Spinal cord (tissue), 10 donors: ENCODE measurements at places on chromosomes 12 and 14.

DNA sequence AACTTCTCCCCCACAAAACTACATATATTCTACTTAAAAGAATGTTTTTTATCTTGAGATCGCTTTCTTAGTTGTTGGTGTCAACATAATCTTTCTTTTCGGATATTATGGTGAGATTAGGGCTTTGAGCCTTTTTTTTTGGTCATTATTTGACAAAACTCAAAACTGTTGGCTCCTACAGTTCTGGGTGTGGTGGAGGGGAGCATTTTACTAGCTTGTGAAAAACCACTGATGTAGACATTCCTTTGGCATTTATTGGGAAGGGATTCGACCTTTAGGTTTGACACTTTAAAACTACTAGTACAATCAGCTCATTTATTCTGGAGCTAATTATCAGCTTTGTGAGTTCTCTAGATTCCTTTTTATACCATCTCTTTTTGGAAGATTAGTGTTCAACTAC lies 24.4 kb downstream of the MSRB3 start:
- no peaks in the 10 kb centered on the region for H3K4me1 ChIP-seq
- no peak overlapping the region for H3K27ac ChIP-seq
- H3K4me3 ChIP-seq: no peak overlapping the region
- H3K27me3 ChIP-seq: no peaks in the 10 kb centered on the region
- DNase-seq: no peak
- H3K36me3 ChIP-seq: no peaks in the 10 kb centered on the region

DNA sequence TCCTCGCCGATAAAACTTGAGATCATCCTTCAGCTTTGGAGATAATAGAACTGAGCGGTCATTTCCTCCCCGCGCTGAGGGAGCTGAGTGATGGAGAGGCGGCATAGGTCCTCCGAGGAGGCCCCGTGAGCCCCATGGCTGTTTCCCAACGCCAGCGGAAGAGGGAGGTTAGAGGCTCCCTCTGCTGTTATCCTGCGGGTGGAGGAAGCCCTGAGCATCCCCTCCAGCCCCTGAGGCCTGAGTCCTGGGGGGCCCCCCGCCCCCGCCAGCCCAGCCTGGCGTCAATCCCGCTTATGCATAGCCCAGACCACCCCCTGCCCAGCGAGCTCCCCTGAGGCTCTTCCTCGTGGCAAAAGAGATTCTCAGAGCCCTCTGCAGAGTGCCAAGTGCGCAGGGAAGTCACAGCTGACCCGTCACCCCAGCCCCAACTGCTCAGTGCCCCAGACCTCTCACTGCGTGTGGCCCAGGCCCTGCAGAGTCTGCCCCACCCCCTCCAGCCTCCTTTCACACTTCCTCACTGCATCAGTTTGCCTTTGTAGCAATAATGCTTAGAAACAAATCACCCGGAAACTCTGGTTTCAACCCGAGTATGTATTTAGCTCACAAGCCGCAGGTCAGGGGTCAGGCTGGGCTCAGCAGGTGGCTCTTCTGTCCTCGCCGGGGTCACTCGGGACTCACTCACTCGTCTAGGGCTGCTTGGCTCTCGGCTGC lies 44.7 kb upstream of the GALNT9 start:
- no peak overlapping the region for H3K27ac ChIP-seq
- peaks cover 22% of the 10 kb centered on the region for H3K27me3 ChIP-seq
- H3K36me3 ChIP-seq: no peaks in the 10 kb centered on the region

DNA sequence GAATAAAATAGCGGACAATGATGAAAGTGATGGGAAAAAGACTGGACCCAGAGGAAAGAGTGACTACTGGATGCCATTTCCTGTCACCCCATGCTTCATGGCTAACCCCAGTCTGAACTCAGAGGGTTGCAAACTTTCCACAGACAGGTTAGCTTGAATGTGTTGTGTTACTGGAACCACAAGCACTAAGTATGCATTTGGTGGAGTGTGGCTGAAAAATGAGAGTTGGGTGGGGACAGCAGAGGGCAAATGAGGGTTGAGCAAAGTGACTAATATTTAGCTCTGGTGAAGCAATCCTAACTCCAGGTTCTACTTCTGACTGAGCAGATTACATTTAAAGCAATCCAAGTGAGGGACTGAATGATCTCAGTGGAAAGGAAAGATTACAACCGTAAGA lies 1.6 kb downstream of the SLC16A7 start:
- peak overlapping the region; percentile 66 for H3K4me3 ChIP-seq
- H3K27me3 ChIP-seq: no peaks in the 10 kb centered on the region
- peak; percentile 7 for DNase-seq
- H3K36me3 ChIP-seq: no peaks in the 10 kb centered on the region

- no peaks in the 10 kb centered on the region for H3K36me3 ChIP-seq
- no peak for DNase-seq
- H3K4me3 ChIP-seq: no peak overlapping the region
- no peak overlapping the region for H3K27ac ChIP-seq
- peaks cover 6% of the 10 kb centered on the region for H3K27me3 ChIP-seq
Observed at GRCh38 chr12:4954621-4955354, 45.1 kb downstream of the KCNA1 start.

- no peak overlapping the region for H3K27ac ChIP-seq
- H3K4me3 ChIP-seq: no peak overlapping the region
- no peaks in the 10 kb centered on the region for H3K27me3 ChIP-seq
- no peak for DNase-seq
- H3K4me1 ChIP-seq: peaks cover 12% of the 10 kb centered on the region
Observed at GRCh38 chr14:104894331-104895206, 29.5 kb downstream of the CEP170B start.

DNA sequence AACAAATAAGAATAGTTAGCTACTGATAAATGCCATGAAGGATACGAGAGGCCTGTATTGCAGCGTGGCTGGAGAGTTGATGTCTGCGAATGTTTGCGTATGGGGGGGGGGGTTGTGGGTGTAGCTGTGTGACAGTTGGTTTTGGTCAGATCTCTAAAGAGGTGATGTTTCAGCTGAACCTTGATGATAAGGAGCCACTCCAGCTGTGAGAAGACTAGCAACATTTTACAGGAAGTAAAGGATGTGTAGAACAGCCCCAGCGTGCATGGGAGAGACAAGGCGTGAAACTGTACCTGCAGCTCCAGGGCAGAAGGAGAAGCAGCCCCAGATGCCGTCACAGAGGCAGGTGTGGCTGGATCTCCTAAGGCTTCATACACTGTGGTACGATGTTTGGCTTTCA lies 416.9 kb downstream of the TMEM132D start:
- H3K27ac ChIP-seq: no peak overlapping the region
- H3K4me3 ChIP-seq: no peak overlapping the region

GRCh38 chr12:132356691-132357622 lies 27.6 kb upstream of the GALNT9 start:
- H3K4me3 ChIP-seq: no peak overlapping the region
- no peaks in the 10 kb centered on the region for H3K36me3 ChIP-seq
- DNase-seq: no peak
- H3K4me1 ChIP-seq: peaks cover 20% of the 10 kb centered on the region
- no peaks in the 10 kb centered on the region for H3K27me3 ChIP-seq

DNA sequence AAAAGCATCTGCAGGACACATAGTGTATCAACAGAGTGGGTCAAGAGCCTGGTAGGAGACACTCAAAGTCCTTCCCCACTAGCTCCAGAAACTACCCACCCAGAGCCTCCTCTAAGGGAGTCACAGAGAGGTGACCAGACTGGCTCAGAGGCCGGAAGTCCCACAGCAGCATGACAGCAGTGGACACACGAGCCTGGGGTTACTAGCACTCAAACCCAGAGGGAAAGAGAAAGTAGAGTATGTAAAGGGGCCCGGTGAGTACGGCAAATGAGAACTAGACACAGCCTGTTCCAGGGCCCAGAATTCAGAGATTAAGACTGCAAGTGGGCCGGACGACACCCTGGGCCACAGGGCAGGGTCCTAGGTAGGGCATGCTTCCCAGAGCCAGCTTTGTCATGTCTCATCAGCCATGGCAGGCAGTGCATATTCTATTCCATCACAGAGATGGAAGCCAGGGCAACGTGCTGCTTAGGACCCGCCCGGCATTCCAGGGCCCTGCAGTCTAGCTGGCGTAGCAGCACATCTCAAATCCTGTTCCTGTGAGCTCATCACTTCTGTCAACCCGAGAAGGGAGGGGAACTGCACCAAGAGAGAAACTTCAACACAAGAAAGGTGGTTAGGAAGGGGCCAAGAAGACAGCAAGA lies 4.2 kb downstream of the IFFO1 start:
- no peak overlapping the region for H3K4me3 ChIP-seq
- peaks cover 58% of the 10 kb centered on the region for H3K36me3 ChIP-seq
- no peaks in the 10 kb centered on the region for H3K27me3 ChIP-seq

GRCh38 chr12:75259143-75259542 lies 49.5 kb upstream of the KCNC2 start:
- H3K27ac ChIP-seq: no peak overlapping the region
- DNase-seq: no peak
- H3K4me1 ChIP-seq: no peaks in the 10 kb centered on the region
- no peaks in the 10 kb centered on the region for H3K27me3 ChIP-seq

DNA sequence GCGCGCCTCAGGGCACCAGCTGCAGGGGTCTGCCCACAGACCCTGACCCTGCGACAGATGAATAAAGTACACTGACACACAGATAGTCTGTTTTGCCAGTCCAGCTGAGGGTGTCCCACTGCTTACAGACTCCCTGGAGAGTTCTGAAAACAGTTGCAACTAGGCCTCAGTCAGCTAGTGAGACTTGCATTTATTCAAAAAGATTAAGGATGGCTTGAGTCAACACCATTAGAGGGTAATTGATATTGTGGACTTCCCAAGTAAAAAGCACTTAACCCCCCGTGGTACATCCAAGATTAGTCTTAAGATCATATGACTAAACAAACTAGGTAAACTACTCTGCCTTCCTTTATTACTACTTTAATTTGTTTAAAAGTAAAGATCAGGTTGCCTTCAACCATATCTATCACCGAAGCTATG lies 11.1 kb upstream of the PSEN1 start:
- no peaks in the 10 kb centered on the region for H3K4me1 ChIP-seq
- no peak overlapping the region for H3K4me3 ChIP-seq
- H3K27me3 ChIP-seq: no peaks in the 10 kb centered on the region
- DNase-seq: no peak

- no peak overlapping the region for H3K27ac ChIP-seq
- no peaks in the 10 kb centered on the region for H3K36me3 ChIP-seq
- no peak for DNase-seq
- H3K4me1 ChIP-seq: peaks cover 20% of the 10 kb centered on the region
Observed at GRCh38 chr12:50039151-50039835, 14.0 kb upstream of the RACGAP1 start.

GRCh38 chr14:85273099-85273677 lies 256.8 kb upstream of the FLRT2 start:
- H3K27me3 ChIP-seq: no peaks in the 10 kb centered on the region
- DNase-seq: no peak
- no peaks in the 10 kb centered on the region for H3K4me1 ChIP-seq
- H3K36me3 ChIP-seq: no peaks in the 10 kb centered on the region
- H3K27ac ChIP-seq: no peak overlapping the region

DNA sequence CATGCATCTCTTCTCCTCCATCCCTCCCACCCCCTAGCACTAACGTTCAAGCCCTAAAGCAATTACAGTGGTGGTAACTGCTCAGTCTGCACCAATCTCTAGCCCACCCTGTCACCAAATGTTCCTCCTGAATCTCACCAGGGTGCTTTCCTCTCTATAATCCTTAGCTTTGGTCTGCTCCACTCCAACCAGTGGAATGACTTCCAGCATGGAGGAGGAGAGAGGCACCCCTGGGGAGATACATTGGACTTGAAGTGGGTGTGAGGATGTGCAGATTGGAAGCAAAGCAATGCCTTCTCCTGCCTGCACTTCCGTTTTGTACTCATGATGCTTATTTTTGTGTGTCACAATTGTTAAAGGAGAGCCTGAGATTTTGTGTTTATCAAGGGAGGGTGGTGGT lies 24.1 kb upstream of the RPS6KA5 start:
- H3K27me3 ChIP-seq: no peaks in the 10 kb centered on the region
- no peak overlapping the region for H3K27ac ChIP-seq
- no peak overlapping the region for H3K4me3 ChIP-seq
- DNase-seq: no peak
- H3K4me1 ChIP-seq: peaks cover 3% of the 10 kb centered on the region

DNA sequence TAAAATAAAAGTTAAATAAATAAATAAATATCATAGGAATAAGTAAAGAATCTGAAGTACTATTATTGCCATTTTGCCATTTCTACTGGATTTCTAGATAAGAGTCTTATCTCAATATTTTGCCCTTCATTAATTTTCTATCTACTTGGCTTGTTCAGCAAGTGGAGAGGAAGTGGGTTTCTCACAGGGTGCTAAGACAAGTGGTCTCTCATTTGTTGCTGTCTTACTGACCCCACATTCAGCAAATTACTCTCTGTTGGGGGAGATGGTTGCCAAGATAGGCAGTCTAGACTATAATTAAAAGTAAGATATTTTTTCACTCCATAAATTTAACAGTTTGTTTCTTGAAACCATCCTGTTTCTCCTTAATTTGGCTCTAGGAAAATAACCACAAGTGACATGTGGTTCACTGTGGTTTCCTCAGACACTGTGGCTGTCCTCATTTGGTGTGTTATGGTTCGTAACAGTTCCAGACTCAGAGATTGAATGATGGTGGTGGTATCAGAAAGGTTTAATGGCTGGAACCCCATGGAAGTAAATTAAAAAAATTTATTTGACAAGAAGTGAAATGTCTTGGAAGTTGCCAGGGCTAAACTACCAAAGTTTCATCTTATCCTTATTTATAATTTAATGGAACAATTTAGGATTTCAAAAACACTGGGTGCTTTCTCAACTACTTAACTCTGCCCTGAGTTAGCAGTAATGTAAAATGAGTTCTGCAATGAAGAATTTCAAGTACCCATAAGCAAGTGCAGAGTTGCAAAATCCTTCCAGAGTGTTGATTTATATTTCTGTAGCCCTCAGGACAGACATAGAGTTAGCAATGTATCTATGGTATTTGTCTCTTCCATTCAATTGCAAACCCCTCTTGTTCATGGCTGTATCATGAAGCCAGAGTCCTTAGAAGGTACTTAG lies 214.8 kb downstream of the MSRB3 start:
- no peak overlapping the region for H3K4me3 ChIP-seq
- peaks cover 6% of the 10 kb centered on the region for H3K4me1 ChIP-seq
- no peaks in the 10 kb centered on the region for H3K27me3 ChIP-seq
- no peaks in the 10 kb centered on the region for H3K36me3 ChIP-seq
- H3K27ac ChIP-seq: no peak overlapping the region

GRCh38 chr14:78933948-78934524 lies 763.9 kb downstream of the NRXN3 start:
- no peaks in the 10 kb centered on the region for H3K4me1 ChIP-seq
- H3K36me3 ChIP-seq: no peaks in the 10 kb centered on the region
- H3K4me3 ChIP-seq: no peak overlapping the region

GRCh38 chr14:64234877-64235651 lies 59.1 kb downstream of the ESR2 start:
- H3K36me3 ChIP-seq: peaks cover 4% of the 10 kb centered on the region
- H3K4me3 ChIP-seq: no peak overlapping the region
- DNase-seq: peak; percentile 17
- H3K27ac ChIP-seq: no peak overlapping the region
- H3K27me3 ChIP-seq: no peaks in the 10 kb centered on the region

- peaks cover 42% of the 10 kb centered on the region for H3K4me1 ChIP-seq
- peaks cover 52% of the 10 kb centered on the region for H3K27me3 ChIP-seq
- DNase-seq: no peak
- H3K4me3 ChIP-seq: peak overlapping the region; percentile 48
- no peaks in the 10 kb centered on the region for H3K36me3 ChIP-seq
Observed at GRCh38 chr14:99270458-99271220, 1.4 kb downstream of the BCL11B start.
